ENCODE measurements at places on chromosomes 1 and 21.

DNA sequence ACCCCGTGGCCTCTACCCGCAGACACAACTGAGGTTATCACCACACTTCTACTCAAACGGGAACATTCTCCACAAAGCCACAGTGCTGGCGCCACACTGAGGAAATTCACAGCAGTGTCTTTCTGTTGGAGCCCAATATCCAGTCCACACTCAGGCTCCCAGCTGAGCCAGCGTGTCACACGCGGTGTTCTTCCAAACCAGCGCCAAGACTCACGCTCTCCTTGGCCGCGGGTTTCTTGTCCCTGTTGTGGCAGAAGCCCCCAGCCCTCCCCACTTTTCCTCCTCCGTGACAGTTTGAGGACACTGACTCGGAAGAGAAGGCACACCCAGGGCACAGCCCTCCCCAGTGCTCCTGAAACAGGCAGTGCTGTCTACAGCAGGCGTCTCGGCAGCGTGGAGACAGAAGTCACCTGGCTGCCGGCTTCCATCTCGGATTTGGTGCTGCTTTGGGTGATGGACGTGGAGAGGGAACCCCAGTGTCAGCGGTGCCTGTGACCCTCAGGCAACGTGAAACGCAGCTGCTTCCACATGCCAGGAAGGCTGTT lies 35.4 kb upstream of the AGPAT3 start:
- DNase-seq: no peak

DNA sequence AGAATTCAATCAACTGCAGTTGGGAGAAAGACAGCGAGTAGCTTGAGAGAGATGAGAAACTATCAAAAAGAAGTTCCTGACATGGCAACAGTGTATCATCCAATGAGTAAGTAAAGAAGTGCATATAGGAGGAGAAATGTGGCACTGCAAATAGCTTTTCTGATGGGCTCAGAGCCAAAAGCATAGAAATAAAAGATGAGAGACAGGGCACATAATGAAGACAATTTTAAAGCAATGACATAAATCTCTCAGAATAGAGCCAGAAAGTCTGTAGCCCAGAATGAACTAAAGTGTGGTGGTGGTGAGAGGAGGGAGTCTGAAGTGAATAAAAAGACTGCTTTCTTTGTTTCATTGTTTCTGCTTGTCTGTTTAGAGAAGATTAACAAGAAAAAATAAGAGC lies 34.3 kb downstream of the TNFSF18 start:
- DNase-seq: no peak

DNA sequence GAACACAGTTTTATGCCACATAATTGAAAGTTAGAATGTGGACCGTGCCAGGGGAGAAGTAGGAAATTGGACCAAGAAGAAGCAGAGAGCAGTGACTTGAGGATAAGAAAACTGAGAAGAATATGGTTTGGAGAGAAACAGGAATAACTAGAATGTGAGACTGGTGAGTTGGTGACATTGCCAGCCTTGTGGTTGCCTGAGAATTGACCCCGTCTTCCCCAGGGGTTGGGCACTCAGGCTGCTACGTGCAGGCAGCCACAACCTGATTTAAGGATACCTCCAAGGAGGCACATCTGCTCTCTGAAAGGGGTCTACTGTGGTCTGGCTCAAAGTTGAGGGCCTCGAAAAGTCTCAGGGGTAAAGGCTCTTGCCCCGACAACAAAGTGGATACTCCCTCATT lies 112.1 kb upstream of the ARTN start:
- DNase-seq: no peak

DNA sequence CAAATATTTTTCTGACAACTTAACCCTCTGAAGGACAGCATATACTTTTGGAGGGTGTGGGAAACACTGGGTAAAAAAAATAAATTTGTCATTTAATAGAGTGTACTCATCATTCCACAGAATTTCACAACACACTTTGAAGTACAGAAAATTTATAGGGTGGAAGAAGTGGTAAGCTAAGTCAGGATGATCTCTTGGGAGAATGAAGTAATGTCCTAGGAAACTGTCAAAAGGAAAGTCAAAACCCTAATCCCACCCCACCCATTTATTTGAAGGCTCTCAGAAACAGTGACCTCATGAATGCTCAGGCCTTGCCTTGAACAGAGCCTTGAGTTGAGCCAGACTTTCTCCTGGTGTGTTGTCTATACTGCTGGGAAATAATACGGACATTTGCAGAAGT lies 7.3 kb upstream of the UAP1 start:
- DNase-seq: no peak

GRCh38 chr1:203066965-203067364 lies 18.8 kb downstream of the MYOG start:
- DNase-seq: no peak

- DNase-seq: no peak
These were observed 20.9 kb downstream of the CD55 start for GRCh38 chr1:207342332-207342731.

All from ascending aorta (tissue), 2 donors.